Vagina (tissue), 2 donors: ENCODE measurements at places on chromosomes 11 and 22. TPM values are rescaled to one million over a fixed set of nuclear protein-coding genes. Genes with fewer than 3 reads are reported as not detected.

The CARD18 gene
- total RNA-seq, result not detected

The OOSP1 gene
- not detected for total RNA-seq

The TBX10 gene
- total RNA-seq, result not detected

The APOC3 gene
- not detected for total RNA-seq

The NPAS4 gene
- not detected for total RNA-seq

The TUBA8 gene
- total RNA-seq, result 5.6 TPM

The MN1 gene
- total RNA-seq, result 6.1 TPM

The CCDC87 gene
- 0.74 TPM for total RNA-seq

The SLC22A25 gene
- 0.98 TPM for total RNA-seq

The KCNQ1 gene
- total RNA-seq, result 2.7 TPM

DNA sequence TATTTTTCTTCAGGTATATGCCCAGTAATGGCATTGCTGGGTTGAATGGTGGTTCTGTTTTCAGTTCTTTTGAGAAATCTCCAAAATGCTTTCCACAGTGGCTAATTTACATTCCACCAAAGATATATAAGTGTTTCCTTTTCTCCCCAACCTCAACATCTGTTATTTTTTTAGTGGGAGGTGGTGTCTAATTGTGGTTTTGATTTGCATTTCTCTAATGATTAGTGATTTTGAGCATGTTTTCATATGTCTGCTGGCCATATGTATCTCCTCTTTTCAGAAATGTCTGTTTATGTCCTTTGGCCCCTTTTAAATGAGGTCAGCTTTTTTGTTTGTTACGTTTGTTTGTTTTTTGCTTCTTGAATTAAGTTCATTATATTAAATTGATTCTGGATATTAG is 760.2 kb downstream of the KCNA4 start:
- no peak overlapping the region for H3K27ac ChIP-seq
- DNase-seq, result no peak
- no peaks in the 10 kb centered on the region for H3K36me3 ChIP-seq
- H3K4me3 ChIP-seq, result no peak overlapping the region
- H3K4me1 ChIP-seq, result no peaks in the 10 kb centered on the region

GRCh38 chr22:24510637-24511625 is 15.8 kb downstream of the UPB1 start:
- no peaks in the 10 kb centered on the region for H3K27me3 ChIP-seq
- peaks cover 10% of the 10 kb centered on the region for H3K4me1 ChIP-seq
- DNase-seq, result no peak
- H3K27ac ChIP-seq, result no peak overlapping the region

- no peak for DNase-seq
- H3K36me3 ChIP-seq, result no peaks in the 10 kb centered on the region
- no peaks in the 10 kb centered on the region for H3K27me3 ChIP-seq
- H3K4me1 ChIP-seq, result no peaks in the 10 kb centered on the region
Observed at GRCh38 chr11:109668973-109669634, 247.1 kb downstream of the C11orf87 start.

- H3K4me3 ChIP-seq, result no peak overlapping the region
- no peaks in the 10 kb centered on the region for H3K36me3 ChIP-seq
- no peak overlapping the region for H3K27ac ChIP-seq
- no peaks in the 10 kb centered on the region for H3K4me1 ChIP-seq
Observed at GRCh38 chr11:45304992-45305335, 18.8 kb upstream of the SYT13 start.

GRCh38 chr11:83545494-83546260 is 259.5 kb upstream of the CCDC90B start:
- H3K27ac ChIP-seq, result no peak overlapping the region
- DNase-seq, result no peak
- H3K36me3 ChIP-seq, result no peaks in the 10 kb centered on the region
- peaks cover 5% of the 10 kb centered on the region for H3K4me1 ChIP-seq

DNA sequence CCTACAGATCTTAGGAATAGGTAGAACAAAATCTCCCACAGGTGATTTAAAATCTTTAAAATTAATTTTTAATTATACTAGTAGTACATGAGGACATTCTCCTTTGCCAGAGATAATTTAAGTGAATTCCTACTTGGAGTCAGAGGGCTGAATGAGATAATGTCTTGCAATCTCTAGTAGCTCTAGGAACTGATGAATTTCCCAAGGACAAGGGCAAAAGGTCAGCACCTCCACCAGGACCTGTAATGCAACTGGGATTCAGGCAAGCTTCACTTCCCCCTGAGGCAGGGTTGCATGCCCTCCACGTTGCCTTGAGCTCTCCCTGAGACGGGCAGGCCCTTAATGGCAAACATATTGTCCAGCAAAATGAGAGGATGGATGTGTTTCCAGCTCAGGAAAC is 330.3 kb upstream of the PITPNB start:
- no peak overlapping the region for H3K4me3 ChIP-seq
- H3K27ac ChIP-seq, result no peak overlapping the region
- no peak for DNase-seq
- H3K36me3 ChIP-seq, result no peaks in the 10 kb centered on the region

- H3K4me1 ChIP-seq, result no peaks in the 10 kb centered on the region
- H3K27me3 ChIP-seq, result no peaks in the 10 kb centered on the region
- no peak overlapping the region for H3K4me3 ChIP-seq
- no peak for DNase-seq
- no peak overlapping the region for H3K27ac ChIP-seq
Observed at GRCh38 chr11:8368772-8369171, 105.1 kb upstream of the LMO1 start.

- no peaks in the 10 kb centered on the region for H3K36me3 ChIP-seq
- no peak overlapping the region for H3K4me3 ChIP-seq
- DNase-seq, result no peak
- H3K27me3 ChIP-seq, result no peaks in the 10 kb centered on the region
- H3K27ac ChIP-seq, result no peak overlapping the region
- no peaks in the 10 kb centered on the region for H3K4me1 ChIP-seq
Observed at GRCh38 chr22:45843986-45844385, 133.0 kb downstream of the WNT7B start.

DNA sequence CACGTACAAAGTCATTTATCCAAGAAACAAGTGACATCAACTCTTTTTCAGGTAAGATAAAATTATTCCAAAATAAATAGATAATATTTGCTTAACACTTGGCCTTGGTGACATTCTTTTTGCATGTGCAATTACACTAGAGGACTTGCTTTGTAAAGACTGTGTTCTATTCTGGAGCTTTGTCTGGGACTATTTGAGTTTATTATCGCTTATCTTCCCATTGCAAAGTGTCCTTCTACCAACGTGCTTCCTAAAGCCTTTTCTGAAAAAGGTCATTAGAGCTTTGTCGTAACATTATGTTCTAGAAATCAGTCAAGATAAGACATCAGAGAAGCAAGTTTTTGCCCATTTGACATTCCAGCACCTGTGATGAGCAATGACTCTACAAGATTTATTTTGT is 78.3 kb upstream of the MYO18B start:
- H3K27ac ChIP-seq, result no peak overlapping the region
- H3K4me1 ChIP-seq, result peaks cover 8% of the 10 kb centered on the region
- H3K36me3 ChIP-seq, result no peaks in the 10 kb centered on the region
- H3K4me3 ChIP-seq, result no peak overlapping the region
- no peak for DNase-seq

DNA sequence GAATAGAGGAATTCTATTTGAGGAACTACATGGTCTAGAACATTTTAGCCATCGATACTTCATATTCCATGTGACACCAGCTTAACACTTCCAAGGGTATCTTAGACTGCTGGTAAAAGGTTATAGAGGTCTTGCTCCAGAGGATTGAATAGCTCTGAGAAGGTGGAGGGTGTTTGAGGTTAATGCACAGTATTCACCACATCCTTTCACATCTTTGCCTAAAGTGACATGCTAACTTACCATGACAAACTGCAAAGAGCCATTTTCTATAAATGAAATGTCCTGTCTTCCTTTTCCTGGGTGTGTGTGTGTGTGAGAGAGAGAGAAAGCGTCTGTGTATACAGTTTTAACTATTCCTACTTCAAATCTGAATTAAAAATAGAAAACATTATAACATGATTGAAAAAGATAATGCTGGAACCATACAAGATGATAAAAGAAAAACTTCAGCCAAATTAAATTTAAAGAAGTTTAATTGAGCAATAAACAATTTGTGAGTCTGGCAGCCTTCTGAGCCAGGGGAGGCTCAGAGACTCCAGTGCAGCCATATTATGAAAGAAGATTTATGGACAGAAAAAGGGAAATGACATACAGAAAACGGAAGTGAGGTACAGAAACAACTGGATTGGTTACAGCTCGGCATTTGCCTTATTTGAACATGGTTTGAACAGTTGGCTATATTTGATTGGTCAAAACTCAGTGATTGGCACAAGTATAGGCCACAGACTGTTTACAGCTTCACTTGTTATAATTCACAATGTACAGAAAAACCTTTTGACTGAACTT is 320.9 kb upstream of the CCDC179 start:
- H3K4me3 ChIP-seq, result no peak overlapping the region
- no peaks in the 10 kb centered on the region for H3K36me3 ChIP-seq
- no peaks in the 10 kb centered on the region for H3K4me1 ChIP-seq
- no peak for DNase-seq

- H3K27me3 ChIP-seq, result no peaks in the 10 kb centered on the region
- H3K27ac ChIP-seq, result no peak overlapping the region
- no peaks in the 10 kb centered on the region for H3K4me1 ChIP-seq
- no peaks in the 10 kb centered on the region for H3K36me3 ChIP-seq
Observed at GRCh38 chr11:95950905-95951304, 27.0 kb upstream of the MTMR2 start.

DNA sequence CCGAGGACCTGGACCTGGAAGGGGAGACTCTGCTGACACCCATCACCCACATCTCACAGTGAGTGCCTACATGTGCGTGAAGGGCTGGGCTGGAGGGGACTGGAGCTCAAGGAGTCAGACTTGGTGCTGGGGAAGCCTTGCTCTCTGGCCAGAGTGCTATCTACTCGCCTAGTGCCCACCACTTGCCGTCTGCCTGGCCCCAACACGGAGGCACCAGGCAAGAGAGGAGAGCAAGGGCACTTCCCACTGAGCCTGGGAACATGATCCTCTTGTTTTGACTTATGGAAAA is 37.8 kb downstream of the KCNQ1OT1 start:
- peak; percentile 79 for DNase-seq
- H3K4me3 ChIP-seq, result no peak overlapping the region
- no peaks in the 10 kb centered on the region for H3K36me3 ChIP-seq
- no peaks in the 10 kb centered on the region for H3K4me1 ChIP-seq
- no peaks in the 10 kb centered on the region for H3K27me3 ChIP-seq

- no peak overlapping the region for H3K27ac ChIP-seq
- H3K36me3 ChIP-seq, result no peaks in the 10 kb centered on the region
- DNase-seq, result no peak
- H3K4me1 ChIP-seq, result peaks cover 13% of the 10 kb centered on the region
- no peaks in the 10 kb centered on the region for H3K27me3 ChIP-seq
- no peak overlapping the region for H3K4me3 ChIP-seq
Observed at GRCh38 chr11:11074686-11075335, 217.0 kb upstream of the ZBED5 start.

DNA sequence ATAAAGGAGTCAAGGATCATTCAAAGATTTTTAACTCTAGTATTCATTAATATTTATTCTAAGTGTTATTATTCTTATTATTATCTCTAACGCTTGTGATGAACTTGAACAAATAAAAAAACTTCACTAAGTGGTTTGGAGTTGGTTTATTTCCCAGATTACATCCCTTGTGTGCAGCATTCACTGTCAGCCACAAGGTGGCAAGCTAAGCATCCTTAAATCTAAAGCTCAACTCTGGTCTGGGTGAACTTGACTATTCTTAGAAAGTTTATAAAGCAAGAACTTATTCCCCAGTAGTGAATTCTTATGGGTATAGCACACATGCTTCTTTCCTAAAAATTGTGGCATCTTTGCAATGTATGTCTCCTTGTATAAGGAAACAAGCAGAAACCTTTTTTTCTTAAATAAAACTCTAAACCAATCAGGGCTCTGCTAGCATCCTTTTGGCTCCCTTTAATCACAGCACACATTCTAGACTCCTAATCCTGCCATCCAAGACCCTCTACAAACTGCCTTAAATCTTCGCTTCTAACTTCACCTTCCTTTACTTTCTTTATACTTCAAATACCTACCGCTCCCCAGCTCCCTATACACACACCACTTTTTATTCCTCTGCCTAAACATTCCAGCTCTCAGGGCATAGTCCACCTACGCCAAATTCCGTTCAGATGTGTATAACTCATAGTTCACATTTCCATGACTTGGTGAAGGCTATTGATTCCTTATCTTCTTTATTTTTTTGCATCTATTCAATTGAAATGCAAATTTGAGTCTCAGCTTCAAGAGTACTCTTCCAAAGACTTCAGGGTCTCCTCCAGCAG is 1068.8 kb downstream of the DLG2 start:
- no peaks in the 10 kb centered on the region for H3K27me3 ChIP-seq
- H3K36me3 ChIP-seq, result no peaks in the 10 kb centered on the region
- no peaks in the 10 kb centered on the region for H3K4me1 ChIP-seq
- DNase-seq, result no peak
- H3K27ac ChIP-seq, result no peak overlapping the region

DNA sequence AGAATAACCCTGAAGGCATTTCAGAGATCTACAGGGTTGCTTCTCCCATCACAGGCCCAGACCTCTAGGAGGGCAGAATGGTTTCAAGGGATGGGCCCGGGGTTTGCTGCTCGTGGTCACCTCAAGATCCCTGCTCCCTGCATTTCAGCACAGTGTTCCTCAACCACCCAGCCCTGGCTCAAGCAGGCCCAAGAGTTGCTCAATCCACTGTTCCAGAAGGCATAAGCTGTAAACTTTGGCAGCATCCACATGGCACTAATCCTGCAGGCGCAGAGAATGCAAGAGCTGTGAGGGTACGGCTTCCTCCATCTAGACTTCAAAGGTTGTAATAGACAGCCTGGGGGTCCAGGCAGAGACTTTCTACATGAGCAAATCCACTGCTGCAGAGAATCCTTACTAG is 225.0 kb upstream of the UBASH3B start:
- no peak overlapping the region for H3K4me3 ChIP-seq
- no peak overlapping the region for H3K27ac ChIP-seq
- H3K36me3 ChIP-seq, result no peaks in the 10 kb centered on the region
- H3K4me1 ChIP-seq, result no peaks in the 10 kb centered on the region

DNA sequence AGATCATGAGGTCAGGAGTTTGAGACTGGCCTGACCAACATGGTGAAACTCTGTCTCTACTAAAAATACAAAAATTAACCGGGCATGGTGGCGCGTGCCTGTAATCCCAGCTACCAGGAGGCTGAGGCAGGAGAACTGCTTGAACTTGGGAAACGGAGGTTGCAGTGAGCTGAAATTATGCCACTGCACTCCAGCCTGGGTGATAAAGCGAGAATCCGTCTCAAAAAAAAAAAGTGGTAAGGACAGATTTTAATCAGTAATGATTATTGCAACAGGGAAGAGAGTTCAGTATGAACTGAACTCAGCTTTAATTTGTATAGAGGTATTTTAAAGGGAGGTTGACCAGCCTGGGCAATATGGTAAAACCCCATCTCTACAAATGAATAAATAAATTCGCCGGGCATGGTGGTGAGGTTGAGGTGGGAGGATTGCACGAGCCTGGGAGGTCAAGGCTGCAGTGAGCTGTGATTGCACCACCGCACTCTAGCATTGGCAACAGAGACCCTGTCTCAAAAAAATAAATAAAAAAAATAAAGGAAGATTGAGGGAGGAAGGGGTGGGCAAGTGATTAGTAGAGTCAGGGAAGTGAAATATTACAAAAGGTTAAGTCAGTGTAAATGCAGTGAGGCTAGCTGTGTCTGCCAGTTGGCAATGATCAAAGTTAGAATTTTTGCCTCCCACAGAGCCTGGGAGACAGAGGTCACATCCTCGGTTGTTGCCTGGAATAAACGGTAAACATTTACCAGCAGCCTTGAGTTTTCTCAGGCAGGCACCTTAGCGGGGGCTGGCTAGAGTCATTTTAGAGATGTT is 2.6 kb upstream of the MCM5 start:
- H3K36me3 ChIP-seq, result no peaks in the 10 kb centered on the region
- no peak overlapping the region for H3K27ac ChIP-seq
- DNase-seq, result no peak
- no peaks in the 10 kb centered on the region for H3K27me3 ChIP-seq
- H3K4me3 ChIP-seq, result no peak overlapping the region
